ENCODE measurements at places on chromosomes 5 and 9. TPM values are rescaled to one million over a fixed set of nuclear protein-coding genes. Genes with fewer than 3 reads are reported as not detected.

- DNase-seq, result no peak
Observed at GRCh38 chr5:124698770-124699169, 47.7 kb downstream of the ZNF608 start.

DNA sequence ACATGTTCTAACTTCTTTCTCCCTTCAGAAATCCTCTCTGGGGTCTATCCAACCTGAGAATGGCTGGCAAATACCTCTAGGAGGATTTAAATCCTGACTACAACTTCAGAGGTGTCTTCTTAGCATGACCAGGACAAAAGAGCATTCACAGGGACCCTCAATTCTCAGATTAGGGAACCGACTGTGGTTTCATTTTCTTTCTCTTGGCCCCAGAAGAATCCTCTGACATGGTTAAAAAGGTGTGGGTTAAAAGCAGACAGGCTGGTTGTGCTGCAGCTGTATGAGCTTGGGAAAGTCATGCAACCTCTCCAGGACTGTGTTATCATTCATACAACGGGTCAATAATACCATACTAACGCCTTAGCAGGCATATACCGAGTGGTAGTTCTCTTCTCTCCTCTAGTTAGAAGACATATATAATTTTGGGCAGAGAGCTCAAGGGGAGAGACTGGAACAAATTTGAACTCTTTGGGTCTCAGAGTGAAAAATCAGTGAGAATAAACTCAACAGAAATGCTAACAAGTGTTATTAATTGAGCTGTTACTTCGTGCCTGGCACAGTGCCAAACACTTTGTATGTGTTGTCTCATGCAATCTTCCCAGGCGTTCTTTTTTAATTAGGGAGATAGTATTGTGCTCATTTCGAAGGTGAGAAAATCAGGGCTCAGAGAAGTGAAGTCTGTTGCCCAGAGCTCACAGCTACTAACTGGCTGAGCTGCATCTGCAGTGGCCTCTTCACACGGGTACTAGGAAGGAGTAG, 35.2 kb downstream of the INSYN2B start:
- no peak for DNase-seq

DNA sequence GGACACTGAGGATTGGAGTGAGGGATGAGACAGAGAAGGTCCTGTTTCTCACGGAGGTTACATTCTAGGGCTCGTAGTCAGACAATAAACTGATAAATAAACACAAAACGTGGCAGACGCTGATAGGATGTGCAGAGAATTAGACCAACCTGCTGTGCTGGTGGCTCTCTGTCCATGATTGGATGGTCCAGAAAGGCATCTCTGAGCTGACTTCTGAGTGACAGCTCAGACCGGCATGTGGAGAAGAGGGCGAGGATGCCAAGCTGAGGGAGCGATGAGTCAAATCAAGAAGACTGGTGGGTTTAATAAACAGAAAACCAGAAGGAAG, 132.3 kb upstream of the TAF11L2 start:
- DNase-seq, result peak; percentile 96

- peak; percentile 2 for DNase-seq
Observed at GRCh38 chr5:92518318-92518904, 1062.6 kb downstream of the NR2F1-AS1 start.

DNA sequence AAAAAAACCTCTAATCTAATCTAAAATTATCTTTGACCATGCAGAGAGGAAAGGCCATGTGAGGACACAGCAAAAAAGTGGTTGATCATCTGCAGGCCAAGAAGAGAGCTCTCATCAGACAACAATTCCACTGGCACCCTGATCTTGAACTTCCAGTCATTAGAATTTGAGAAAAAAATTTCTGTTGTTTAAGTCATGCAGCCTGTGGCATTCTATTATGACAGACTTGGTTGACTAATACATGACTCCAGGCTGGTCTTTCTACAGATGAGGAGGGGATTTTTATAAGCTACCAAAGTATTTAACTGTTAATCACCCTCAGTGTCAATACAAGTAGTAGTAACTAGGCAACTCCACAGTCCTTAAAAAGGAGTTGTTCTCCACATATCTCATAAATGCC, 358.5 kb upstream of the RGMB start:
- peak; percentile 50 for DNase-seq

GRCh38 chr5:16880547-16880946, 55.5 kb downstream of the MYO10 start:
- no peak for DNase-seq

DNA sequence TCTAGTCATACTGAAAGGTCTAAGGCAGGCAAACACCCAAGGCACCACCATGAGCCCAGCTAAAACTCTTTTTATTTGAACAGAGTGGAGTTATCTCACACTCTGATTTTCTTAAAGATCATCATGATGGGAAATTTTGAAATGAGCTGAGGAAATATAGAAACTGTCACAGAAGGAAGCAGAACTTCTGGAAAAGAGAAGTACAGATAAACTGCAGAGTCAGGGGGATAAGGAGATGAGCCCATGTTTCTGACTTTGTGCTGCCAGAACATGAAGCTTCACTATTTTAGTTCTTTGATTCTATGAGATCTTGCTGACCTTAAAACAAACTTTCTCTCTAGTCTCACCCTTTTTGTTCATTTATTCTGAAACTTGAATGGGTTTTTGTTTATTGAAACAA, 406.5 kb upstream of the EDIL3 start:
- DNase-seq, result no peak

DNA sequence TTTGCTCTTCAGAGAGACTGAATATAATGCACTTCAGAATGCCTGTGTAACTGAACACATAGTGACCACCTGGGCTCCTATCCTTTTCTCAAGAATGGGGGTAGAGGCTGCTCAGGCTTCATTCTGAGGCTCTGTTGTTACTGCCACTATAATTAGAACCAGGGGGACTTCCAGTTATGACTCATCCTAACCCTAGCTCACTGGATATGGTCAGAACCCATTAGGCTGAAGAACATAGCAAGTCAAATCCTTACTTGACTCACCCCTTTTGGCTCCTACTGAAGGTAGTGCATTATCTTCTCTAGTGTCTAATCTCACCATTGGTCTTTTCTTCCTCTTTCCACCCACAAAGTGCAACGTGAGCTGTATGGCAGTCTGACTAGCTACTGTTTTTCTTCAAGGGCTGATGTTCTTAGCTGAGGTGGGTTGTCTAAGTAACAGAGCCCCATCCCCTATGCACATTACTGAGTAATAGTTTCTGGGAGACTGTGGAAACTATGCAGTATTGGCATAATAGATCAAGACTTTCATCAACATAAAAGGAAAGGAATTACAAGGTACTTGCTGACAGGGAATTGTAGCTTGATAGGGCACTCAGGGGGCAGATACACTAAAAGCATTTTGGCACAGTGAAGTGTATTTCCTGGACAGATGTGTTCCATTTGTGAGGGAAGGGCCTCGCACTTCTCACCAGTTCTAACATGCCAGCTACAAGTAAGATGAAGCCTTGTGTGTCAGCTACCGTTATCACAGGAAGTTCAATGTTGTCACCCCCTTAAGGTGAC, 431.0 kb upstream of the MEF2C start:
- peak; percentile 52 for DNase-seq

DNA sequence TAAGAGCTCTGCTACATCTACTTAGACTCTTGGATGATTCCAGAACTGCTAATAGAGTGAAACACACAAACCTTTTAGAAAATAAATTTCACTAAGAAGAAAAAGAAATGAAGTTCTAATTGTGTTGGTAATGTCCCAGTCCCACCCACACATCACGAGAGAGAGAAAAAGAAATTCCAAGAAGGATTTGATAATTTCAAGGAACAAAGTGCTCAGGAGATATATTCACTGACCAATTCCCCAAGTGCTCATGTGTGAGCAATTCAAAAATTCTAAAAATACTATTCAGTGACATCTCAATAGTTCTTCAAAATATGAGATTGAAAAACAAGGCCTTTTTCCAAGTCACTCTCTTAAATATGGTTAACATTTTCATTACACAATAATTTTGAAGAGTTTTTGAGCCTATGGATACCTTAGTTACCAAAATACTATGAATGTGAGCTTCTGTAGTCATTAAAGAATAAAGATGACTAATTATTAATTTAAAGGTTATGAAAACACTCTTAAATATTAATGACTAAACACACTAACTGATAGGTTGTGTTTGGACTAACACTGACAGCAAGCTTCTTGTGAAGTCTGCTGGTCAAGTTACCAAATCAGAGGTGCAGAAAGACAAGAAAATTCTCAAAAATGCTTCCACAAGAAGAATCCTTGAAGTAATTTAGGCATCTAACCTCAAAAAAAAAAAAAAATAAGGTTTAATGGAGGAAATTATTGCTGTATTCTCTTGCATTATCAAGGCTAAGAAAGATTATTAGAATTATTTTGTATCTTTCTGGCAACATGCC, 245.3 kb downstream of the PDE4D start:
- DNase-seq, result no peak

DNA sequence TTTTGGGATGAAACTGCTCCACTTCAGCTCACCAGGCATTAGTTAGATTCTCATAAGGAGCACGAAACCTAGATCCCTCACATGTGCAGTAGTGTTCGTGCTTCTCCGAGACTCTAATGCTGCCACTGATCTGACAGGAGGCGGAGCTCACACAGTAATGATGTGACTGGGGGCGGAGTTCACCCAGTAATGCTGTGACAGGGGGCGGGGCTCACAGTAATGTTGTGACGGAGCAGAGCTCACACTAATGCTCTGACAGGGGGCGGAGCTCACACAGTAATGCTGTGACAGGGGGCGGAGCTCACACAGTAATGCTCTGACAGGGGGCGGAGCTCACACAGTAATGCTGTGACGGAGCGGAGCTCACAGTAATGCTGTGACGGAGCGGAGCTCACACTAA, 27.1 kb upstream of the LRRC14B start:
- DNase-seq, result no peak

- DNase-seq, result peak; percentile 45
Observed at GRCh38 chr9:119009249-119009648, 360.0 kb downstream of the BRINP1 start.

- no peak for DNase-seq
Observed at GRCh38 chr5:178476531-178476930, 113.7 kb downstream of the COL23A1 start.

- no peak for DNase-seq
Observed at GRCh38 chr5:9765419-9766140, 135.4 kb upstream of the TAS2R1 start.

- no peak for DNase-seq
Observed at GRCh38 chr9:125694478-125694877, 12.5 kb downstream of the MAPKAP1 start.

DNA sequence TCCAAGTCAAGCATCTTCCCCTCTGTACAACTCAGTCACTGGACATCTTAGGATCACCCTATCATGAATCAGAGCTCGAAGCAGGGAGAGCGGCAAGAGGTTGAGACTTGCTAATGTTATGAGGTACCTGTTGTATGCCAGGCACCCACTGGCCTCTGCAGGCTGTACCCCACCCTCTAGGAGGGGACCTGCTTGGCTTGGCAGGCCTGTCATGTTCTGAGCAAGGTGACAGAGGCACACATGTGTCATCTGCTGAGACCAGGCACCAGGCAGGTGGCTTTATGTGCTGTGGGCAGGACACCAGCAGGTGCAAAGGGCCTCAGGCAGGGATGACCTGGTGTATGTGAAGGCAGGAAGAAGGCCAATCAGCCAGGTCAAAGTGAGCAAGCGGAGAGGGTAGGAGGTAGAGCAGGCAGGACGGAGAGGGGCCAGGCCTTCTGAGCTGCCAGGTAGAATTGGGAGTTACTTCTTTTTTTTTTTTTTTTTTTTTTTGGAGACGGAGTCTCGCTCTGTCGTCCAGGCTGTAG, 60.3 kb upstream of the RPL26L1 start:
- DNase-seq, result no peak

GRCh38 chr9:122457787-122458186, 19.9 kb downstream of the OR1J1 start:
- no peak for DNase-seq

DNA sequence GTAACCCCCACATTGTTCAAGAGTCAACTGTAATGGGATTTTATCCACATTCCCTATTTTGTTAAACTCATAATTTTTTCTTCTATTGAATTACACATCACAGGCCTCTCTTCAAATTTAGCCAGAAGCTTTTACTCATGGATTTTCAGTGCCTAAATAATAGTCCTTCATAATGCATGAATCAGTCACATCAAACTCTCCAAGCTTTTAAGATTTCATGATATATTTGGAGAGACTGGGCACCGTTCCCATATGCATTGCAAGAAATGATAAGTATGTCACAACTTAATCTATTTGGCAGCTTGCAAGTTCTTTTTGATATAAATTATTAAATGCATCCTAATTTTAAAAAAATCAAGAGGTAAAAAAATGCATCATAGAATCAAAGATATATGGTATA, 465.9 kb downstream of the DMAC1 start:
- no peak for DNase-seq

- peak; percentile 35 for DNase-seq
Observed at GRCh38 chr9:5563886-5564285, 53.6 kb downstream of the PDCD1LG2 start.

- no peak for DNase-seq
Observed at GRCh38 chr5:167684251-167684650, 607.2 kb upstream of the WWC1 start.

DNA sequence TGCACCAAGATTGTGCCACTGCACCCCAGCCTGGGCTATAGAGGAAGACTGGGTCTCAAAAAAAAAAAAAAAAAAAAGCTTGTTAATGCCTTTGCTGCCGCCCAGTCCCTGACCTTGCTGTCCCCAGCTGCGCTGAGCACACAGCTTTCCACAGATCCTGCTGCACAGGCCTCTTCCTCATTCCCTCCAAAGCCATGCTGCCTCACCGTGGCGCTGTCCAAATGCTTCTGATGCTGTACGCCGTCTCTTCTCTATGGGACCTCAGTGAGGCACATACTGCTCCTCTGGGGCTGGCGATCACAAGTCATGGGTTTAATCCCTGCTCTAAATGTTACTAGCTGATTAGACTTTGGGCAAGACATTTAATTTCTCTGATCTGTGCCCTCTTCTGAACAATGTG, 234.1 kb downstream of the FBXL7 start:
- DNase-seq, result no peak

DNA sequence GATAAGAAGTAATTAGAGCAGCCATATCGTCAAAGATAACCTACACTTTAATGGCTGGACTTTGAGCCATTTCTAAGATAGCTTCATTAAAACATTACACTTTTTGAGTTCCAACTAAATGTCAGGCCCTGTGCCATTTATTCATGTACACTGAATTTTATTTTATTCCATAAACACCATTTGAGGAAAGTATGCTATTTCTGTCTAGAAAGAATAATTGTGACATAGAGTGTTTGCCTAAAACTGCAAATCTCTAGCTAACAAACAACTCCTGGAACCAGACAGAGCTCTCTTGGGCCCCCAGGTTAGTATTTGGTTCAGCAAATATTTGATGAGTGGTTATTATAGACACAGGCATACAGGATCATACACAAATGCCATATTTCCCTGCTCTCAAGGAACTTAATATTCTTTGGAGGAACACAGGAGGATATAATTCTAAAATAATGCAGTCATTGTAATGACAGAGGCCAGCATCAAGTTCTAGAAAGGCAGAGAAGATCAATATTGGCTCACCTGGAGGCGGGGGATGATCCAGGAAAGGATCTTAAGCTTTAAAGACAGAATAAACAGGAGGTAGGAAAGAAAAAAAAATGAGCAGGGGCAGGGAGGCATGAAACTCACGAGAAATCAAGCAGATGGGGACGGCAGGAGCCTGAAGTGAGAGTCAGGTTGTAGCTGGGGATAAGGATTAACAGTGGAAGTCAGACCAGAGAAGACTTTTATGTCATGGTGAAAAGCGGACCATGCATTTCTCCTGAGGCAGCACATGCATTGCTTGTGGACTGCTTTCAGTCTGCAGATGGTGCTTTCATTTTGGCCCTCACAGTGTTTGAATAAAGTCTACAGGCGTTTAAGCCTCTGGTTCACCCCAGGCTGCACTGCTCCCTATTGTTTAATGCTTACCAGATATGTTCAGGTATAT, 127.7 kb downstream of the GCNT1 start:
- no peak for DNase-seq

The IL5 gene
- total RNA-seq, result not detected

The ZNF658 gene
- 5.2 TPM for total RNA-seq

The SLC9A3 gene
- 2.9 TPM for total RNA-seq

The PHF24 gene
- total RNA-seq, result not detected

The DDX4 gene
- total RNA-seq, result not detected

Measured in MG63 (cell line).